ENCODE measurements at places on chromosomes 3 and 15. TPM values are rescaled to one million over a fixed set of nuclear protein-coding genes. Genes with fewer than 3 reads are reported as not detected.

GRCh38 chr15:53559364-53560277, 199.8 kb downstream of the WDR72 start:
- no peak for DNase-seq

- no peak for DNase-seq
Observed at GRCh38 chr3:55203006-55203405, 275.1 kb upstream of the LRTM1 start.

DNA sequence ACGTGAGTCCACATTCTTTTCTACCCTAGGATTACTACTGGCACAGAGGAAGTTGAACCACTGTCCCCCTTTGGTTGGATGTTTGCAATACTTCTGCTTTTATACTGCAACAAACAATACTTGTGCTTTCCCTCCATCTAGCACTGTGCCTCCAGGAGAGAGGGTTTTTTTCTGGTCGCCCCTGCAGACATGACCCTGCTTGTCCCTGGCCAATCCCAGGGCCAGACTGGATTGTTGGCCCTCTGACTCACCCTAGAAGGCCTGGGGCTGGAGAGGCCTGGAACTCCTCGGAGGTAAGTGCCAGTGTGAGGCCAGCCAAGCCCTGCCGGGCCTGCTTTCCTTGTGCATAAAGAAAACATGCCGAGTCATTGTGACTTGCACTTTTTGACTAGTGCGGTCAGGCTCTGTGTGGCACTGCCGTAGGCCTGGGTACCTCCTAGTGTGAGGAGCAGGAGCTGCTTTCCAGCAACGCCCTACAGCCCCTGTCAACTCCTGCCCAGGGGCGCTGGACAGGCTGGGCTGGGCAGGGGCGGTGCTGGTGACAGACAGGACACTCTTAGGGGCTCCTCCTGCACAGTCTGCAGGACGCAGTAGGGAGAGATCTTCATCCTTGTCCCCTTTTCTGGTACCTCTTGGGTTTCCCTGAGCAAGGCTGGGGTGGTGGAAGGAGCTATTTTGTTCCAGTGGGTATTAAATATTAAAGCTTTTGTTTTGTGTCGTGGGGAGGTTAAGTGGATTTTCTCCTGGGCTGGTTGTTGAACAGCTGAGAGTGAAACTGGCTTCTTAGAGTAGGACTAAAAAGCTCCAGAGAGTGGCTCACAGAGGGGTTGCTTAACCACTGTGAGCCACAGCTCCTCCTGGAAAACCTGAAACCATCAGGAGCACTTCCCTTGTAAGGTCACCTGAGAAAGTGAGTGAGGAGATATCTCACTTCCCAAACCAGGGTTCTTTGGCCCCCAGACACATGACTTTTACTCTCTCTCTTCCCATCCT, 14.4 kb upstream of the TKT start:
- peak; percentile 89 for DNase-seq

GRCh38 chr3:77370413-77370812, 330.5 kb downstream of the ROBO2 start:
- no peak for DNase-seq

- DNase-seq = no peak
Observed at GRCh38 chr3:195181741-195182469, 89.1 kb downstream of the XXYLT1 start.

- DNase-seq = no peak
Observed at GRCh38 chr3:119453822-119454221, 9.6 kb downstream of the TMEM39A start.

DNA sequence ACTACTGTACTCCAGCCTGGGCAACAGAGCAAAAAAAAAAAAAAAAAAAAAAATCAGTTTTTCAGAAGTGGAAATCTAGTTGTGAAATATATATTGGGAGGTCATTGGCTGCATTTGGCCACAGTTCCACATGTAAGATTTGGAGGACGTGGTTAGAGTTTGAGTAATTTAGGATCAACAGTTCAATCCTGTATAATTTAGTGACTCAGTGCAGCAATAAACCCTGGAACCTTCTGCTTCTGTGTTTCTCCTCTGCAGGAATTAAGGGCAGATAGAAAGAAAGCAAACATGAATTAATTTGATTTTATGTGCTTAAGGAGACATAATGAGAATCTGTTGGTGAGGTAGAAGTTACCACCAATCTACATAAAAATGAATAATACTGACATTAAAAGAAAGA, 347.0 kb downstream of the PTPRG start:
- DNase-seq = no peak

LHFPL4 gene
- 2.3 TPM for total RNA-seq

TMC3 gene
- total RNA-seq = 0.31 TPM
